ENCODE measurements at places on chromosomes 11 and 22.

DNA sequence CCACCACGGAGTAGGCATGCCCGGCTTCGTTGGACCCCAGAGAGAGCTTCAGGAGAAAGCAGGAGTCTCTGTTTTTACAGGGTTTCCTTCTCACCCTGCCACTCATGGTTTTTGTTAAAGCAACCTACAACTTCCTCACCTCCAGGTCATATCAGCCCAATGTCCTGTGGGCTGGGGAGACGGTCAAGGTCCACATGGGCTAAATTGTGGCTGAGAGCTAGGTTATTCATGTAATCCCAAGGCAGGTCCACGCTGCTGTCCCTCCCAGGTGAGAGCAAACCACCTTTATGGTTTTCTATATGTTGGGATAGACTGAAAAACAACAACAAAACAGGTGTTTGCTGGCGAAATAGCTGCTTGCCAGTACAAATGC is 19.5 kb downstream of the TSPAN32 start:
- no peak for DNase-seq

DNA sequence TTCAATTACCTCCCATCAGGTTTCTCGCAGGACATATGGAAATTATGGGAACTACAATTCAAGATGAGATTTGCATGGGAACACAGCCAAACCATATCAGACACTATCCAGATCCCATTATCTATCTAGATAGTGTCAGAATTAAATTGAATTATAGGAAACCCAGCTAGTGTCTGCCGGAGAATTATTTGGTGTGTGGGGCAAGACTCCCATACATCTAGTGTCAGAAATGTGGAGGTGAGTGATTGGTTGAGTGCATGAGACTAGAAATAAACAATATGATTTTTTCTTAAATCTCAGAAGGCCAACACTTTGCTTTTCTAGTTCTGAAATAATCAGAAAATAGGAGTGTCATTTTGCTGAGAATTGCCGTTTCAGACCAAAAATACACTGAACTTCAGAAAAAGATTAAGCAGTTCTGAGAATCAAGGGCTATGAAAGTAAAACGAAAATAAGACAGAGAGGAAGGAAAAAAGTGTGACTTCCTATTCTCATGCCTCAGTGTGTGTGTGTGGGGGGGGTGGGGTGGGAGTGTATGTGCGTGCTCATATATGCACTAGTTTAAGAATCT is 21.3 kb downstream of the CASP12 start:
- no peak for DNase-seq

DNA sequence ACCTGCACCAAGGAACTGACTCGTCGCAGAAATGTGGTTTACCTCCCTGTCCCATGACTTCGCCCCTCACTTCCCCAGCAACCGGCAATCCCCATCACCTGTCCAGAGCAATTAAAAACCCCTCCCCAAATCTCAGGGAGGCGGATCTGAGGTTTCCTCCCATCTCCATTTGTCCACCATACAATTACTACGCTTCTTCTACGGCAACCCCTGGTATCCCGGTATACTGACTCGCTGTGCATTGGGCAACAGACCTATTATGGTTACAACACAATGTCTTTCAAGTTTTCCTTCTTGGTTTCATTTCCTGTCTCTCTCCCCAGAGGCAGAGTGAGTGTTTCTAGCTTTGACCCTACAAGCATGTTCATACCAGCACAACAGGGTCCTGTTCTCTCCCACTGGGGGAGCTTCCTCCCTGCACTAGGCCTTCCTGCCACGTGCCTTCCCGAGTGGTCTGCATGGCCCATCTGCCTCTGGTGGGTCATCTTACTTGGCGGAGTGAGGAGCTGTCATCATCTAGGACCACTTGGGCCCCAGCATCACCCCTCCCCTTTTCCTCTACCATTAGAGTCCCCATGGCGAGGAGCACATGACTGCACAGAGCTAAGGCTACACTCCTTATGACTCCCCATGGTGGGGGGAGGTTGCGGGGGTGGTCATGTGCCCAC is 30.3 kb upstream of the NAP1L4 start:
- peak; percentile 76 for DNase-seq

DNA sequence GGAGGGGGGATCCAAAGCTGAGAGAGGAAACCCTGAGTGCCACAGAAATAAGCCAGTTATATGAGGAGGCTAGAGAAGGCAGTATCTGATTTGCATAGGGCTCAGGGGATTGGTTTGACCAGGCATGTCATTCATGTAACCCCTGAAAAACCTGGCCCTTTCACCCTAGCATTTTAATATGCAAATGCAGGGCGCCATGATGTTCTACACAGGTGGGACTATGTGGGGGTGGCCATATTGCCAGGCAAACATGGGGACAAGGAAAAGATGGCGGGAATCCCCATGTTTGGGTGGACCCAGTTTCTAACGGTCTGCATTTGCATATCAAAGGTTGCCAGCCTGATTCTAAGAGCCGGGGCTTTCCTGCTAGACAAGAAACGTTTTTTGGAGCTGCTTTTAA is 27.2 kb downstream of the CSF2RB start:
- DNase-seq, result no peak

DNA sequence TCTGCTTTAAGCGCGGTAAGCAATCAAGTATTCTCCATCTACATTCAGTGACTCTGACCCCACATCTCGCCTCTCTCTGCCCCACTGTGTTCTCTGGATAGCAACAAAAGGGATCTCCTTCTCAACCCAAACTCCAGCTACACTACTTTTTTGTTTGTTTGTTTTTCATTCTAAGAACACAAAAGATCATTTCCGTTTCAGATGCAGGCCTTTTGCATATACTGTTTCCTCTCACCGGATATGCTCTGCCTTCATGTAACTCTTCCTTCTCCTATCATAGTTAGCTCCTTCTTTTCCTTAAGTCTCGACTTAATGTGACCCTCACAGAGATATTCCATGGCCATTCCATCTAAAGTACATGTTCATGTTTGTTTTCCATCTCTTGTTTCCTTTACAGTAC is 179.8 kb upstream of the MTMR2 start:
- DNase-seq, result no peak

- no peak for DNase-seq
These were observed 2.9 kb upstream of the APOBEC3A start for GRCh38 chr22:38954414-38955043.

- no peak for DNase-seq
These were observed 11.1 kb downstream of the ALX4 start for GRCh38 chr11:44298862-44299261.

DNA sequence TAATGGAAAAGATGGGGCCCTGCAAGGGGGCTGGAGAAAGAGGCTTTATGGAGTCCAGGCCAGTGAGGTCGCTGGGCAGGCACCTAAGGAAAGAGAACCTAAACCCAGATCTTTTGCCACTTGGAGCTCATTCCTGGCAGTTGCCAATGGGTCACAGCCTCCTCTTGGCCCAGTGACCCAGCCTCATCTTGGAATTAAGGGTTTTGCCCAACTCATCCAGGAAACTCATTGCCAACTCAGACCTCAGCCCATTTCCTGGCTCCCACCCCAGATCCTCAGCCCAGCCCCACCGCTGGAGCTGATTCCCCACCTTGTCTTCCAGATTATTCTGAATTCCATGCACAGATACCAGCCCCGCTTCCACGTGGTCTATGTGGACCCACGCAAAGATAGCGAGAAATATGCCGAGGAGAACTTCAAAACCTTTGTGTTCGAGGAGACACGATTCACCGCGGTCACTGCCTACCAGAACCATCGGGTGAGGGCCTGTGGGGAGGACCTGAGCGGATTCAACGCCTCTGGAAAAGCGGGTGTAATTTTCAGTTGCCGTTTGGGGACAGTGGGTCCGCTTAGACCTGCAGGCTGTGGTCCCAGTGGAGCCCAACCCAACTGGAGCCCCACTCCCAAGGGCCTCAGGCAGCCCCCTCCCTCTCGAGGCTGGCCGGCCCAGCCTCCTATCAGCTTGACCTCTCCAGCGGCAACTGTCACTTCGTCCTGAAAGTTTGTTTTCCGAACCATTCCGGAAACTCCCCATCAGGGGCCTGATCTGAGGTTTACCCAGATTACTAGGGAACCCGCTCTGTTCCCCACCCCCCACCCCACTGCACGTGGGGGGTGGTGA is 4.3 kb downstream of the TBX1 start:
- no peak for DNase-seq

DNA sequence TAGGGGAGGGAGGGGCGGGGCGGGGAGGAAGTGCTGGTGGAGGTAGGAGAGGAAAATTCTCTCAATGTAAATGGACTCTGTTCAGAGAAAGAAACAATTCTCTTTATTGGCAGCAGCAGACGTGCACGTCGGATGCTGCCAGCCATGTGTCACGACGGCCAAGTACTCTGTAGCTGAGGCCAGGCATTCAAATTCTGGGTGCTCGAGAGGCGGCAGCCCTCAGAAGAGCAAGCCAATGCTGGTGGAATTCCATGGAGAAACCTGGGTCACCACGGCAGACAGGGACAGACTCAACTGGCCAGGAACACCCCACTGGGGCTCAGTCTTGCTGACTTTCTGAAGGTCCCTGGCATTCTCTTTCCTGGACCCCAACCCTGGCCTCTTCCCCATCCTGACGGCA is 90.8 kb downstream of the ABTB2 start:
- DNase-seq, result no peak

DNA sequence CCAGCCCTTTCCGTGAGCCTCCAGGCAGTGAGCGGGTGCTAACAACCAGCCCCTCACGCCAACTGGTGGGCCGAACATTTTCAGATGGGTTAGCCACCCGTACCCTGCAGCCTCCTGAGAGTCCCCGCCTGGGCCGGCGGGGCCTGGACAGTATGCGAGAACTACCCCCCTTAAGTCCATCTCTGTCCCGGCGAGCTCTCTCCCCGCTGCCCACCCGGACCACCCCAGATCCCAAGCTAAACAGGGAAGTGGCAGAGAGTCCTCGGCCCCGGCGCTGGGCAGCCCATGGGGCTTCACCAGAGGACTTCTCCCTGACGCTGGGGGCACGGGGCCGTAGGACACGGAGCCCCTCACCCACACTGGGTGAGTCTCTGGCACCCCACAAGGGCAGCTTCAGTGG is 20.6 kb downstream of the PHLDB1 start:
- no peak for DNase-seq

GRCh38 chr22:28249402-28249801 is 330.3 kb upstream of the PITPNB start:
- DNase-seq, result no peak
